Activated CD4-positive, alpha-beta T cell treated with anti-CD3 and anti-CD28 coated beads, Interleukin-2, amount 50 U/mL, for 24 hours (primary cell): ENCODE measurements at places on chromosomes 11 and 22.

DNA sequence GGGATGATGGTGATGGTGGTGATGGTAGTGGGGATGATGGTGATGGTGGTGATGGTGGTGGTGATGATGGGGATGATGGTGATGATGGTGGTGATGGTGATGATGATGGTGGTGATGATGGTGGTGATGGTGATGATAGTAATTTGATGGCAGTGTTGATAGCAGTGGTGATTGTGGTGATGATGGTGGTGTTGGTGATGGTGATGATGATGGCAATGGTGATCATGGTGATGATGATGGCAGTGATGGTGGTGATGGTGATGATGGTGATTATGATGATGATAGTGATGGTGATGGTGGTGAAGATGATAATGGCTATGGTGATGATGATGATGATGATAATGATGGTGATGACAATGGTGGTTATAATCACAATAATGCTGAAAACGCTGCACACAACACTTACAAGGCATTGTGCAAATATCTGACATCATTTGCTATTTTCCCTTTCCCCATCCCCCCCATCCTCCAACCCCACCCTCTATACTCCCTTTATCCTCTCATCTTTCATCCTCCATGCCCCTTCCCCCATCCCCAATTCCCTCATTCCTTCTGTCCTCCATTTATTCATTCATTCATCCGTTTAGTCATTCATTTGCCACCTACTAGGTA is 230.1 kb downstream of the BRD1 start:
- DNase-seq: no peak

GRCh38 chr11:125117429-125117828 is 6.0 kb upstream of the TMEM218 start:
- no peak for DNase-seq

GRCh38 chr22:37273126-37273845 is 9.0 kb upstream of the CYTH4 start:
- no peak for DNase-seq

DNA sequence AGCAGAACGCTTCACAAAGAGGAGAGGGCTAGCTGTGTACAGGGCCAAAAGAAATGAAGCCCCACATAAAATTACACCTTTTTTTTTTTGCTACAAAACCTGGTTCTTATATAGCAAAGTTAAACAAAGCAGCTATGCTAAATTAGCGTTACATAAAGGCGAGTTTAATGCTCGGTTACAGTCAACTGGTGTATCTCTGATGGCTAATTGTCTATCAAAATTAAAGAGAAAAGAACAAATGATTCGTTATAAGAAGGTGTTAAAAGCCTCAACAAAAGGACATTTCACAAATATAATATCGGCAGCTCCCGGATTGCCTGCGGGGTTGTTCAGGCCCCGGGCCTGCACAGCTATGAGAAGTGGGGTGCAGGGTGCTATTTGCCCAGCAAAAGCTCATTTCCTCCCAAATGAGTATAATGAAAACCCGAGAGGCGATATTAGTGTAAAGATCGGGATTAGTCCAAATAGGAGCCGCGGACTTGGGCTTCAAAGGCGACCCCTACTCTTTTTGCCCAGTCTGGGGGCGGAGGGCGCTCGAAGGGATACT is 13.3 kb upstream of the PAX6 start:
- no peak for DNase-seq

- no peak for DNase-seq
These were observed 9.8 kb downstream of the SLC15A3 start for GRCh38 chr11:60942219-60942618.
